ENCODE measurements at places on chromosomes 7 and 10. TPM values are rescaled to one million over a fixed set of nuclear protein-coding genes. Genes with fewer than 3 reads are reported as not detected.

The CCL26 gene
- not detected for total RNA-seq

- DNase-seq = peak; percentile 81
These were observed 11.8 kb downstream of the RASGEF1A start for GRCh38 chr10:43254881-43255633.

The SPDYE16 gene
- total RNA-seq = not detected

The GJD4 gene
- total RNA-seq = not detected

The UPK3BL1 gene
- total RNA-seq = 18.5 TPM

GRCh38 chr7:37497576-37497975 is 48.9 kb upstream of the ELMO1 start:
- DNase-seq = no peak

GRCh38 chr10:110502072-110502845 is 4.6 kb downstream of the DUSP5 start:
- no peak for DNase-seq

DNA sequence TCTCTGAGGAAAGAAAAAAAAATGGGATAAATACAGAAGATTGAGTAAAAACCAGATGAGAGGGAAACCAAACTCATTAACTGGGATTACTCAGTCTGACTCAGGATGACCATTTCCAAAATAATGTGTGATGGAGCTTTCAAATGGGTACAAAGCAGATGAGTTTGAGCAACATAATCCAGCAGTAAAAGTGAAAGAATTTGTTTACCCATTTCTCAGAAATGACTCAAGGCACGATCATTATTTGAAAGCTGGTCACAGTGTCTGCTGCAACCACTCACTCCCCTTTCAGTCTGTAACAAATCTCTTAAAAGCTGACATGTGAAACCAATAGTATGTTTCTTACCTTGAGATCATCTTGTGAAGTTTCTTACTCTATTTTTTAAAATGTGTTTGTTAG is 104.7 kb upstream of the KLF14 start:
- DNase-seq = no peak

The ATG9B gene
- total RNA-seq = 3.8 TPM

DNA sequence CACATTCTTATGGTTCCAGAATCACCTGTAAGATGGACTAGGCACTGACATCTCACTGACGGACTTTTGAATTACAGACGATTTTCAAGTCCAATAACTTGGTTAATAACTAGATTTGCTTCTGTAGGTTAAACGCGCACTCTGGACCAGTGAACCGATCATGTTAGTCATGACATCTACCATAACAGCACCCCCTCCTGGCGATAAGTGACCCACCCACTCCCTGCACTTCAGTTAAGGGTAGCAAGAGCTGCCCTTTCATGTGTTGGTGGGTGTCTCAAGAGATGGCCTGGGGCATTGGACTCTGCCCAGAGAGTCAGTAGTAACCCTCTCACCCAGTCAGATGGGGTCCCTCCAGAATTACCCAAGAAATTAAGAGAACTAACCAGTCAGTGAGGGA is 12.9 kb downstream of the GRM8 start:
- no peak for DNase-seq

The KNDC1 gene
- 0.77 TPM for total RNA-seq

DNA sequence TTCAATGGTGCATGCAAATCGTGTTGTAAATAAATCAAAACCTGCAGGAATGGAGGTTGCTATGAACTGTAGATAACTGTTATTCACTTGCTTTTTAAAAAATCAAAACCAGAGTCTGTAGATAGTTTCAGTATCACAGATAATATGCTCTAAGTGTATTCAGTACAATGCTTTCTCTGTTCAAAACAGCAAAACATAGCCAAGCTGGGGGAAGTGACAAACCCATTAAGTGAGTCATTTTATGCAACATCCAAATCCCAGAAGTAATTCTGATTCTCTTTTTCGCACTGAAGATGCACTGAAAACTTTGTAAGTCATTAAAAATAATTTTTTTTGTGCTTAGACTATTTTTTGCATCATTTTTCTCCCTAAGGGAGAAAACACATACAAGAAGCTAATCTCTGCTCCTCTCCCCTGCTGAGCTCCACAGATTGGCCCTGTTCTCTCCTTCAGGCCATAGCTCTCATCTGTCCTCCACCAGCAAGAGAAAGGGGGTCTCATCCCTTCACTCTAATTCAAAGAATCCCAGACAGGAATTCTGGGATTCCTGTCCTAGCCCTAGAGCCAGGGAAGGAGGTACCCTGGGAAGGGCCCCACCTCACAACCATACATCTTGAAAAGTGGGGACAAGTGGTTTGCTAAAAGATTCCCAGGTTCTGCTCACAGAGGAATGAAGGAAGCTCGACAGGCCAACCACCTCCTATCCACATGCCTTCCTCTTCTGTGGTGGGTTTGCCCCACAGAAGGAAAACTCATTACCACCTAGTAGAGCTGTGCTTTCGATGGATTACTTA is 4.9 kb downstream of the PRTFDC1 start:
- no peak for DNase-seq

The WNT16 gene
- total RNA-seq = 0.39 TPM

- no peak for DNase-seq
These were observed 24.1 kb upstream of the TRIM8 start for GRCh38 chr10:102620138-102620590.

The PAX2 gene
- total RNA-seq = not detected

The ATP5MK gene
- total RNA-seq = 157 TPM

- DNase-seq = no peak
These were observed 16.3 kb downstream of the BRI3 start for GRCh38 chr7:98297626-98298286.

DNA sequence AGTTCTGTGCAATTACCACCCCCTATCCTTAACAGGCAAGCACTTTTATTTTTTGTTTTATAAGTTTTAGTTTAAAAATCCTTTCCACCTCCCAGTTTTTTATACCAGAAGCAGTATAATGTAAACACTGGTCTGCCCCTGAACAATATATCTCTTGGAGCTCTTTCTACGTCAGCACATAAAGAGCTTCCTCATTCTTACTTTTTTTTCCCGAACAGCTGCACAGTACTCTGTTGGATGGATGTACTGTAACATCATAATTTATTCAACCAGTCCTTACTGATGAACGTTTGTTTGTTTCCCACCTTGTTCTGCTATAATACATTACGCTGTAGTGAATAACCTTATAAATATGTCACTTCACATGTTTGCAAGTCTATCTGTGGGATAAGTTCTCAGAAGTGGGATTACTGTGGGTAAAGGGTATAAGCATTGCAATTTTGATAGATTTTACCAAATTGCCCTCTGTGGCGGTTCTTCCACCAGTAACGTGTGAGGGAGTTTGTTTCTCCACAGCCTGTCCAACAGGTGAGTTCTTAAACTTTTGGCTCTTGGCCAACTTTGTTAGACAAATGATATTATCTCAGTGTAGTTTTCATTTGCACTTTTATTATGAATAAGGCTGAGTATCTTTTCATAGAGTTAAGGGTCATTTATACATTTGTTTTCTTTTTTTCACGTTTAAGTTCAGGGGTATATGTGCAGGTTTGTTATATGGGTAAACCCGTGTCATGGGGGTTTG is 32.8 kb downstream of the ADRA2A start:
- no peak for DNase-seq

GRCh38 chr7:9097565-9098060 is 664.2 kb downstream of the NXPH1 start:
- DNase-seq = no peak

The SLC16A9 gene
- 23.5 TPM for total RNA-seq

DNA sequence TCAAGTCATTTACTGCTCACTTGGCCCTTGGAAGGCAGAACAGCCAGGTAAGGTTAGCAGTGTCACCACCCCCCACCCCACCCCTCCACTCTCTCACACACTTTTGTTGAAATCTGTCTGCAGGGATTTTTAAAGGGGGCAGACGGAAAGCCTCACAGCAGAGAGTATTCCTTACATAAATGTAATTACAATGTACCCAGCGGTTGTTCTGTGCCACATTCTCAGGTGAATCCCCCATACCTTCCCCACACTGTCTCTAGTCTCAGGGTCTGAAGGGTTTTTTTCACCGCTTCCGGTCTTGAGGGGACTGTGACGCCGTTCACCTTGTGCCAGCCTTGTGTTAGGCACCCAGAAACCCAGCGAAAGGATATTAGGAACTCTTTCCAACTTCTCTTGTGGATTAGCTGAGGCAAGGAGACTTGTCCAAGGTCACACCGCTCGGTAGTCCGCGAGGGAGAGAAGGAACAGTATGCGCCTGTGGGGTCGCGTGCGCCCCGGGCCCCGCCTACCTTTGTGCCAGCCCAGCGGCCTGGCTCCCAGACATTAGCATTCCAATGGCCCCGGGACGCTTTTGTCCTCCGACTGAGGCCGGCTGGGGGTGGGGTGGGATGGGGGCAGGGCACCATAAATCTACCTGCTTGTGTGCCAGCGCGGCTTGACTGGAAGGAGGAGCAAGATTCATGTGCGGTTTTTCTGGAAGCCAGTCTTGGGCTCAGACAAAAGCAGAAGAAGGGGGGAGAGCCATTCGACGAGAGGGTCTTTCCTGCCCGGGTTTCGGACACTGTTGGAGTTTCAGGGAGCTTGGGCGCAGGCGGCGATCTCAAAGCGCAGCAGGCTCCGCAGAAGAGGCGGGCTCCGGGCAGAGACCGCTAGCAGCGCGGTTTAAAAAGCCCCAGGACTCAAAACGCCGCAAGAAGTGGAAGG is 4.5 kb downstream of the NEUROG3 start:
- no peak for DNase-seq

DNA sequence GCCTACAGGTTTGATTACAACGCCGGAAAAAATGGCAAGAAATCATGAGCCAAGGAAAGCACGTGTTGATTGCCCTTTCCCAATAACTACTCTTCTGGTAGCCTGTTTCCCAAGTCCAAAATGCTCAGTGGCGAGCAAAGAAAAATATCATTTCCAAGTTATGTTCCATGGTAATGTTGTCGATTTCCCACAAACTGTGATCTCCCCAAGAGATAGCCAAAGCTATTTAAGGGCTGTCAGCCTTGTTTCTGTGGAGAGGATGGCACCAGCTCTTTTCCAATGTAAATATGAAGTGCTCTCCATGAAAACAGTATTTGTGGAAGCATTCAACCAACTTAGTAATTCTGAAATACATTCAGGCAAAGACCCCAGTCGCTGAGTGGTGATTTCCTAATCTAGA is 232.5 kb upstream of the AOAH start:
- DNase-seq = no peak

- no peak for DNase-seq
These were observed 183.0 kb upstream of the CTBP2 start for GRCh38 chr10:125343118-125343925.

The GPR26 gene
- not detected for total RNA-seq

DNA sequence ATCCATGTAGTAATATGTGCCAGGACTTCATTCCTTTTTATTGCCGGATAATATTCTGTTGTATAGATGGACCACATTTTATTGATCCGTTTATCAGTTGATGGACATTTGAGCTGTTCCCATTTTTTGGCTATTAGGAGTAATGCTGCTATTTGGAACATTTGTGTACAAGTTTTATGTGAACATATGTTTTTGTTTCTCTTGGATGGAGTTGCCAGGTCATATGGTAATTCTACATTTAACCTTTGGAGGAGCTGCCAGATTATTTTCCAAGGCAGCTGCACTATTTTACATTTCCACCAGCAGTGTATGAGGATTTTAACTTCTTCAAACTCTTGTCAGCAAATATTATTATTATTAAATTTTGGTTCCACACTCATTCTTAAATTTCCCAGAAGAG is 59.2 kb downstream of the C10orf90 start:
- no peak for DNase-seq

The PON1 gene
- not detected for total RNA-seq

The DYDC2 gene
- total RNA-seq = not detected

DNA sequence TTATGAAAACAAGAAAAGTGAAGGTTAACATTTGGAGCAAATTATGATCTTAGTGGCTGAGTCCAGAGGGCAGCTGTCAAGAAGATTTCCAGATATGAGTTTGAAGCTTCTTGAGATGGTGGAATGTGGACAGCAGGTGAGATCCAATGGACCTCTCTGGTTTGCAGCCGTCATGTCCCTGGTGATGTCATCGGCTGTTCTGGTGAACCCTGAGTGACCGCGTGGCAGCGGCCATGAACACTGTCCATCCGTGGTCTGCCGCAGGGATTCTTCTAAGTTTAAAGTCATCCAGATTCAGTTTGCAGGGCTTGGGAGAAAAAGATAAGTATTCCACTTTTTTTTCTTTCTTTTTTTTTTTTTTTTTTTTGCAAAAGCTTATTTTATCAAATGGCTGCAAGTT is 15.8 kb upstream of the VIPR2 start:
- no peak for DNase-seq

The ZP3 gene
- 3.7 TPM for total RNA-seq

GRCh38 chr7:131011976-131012375 is 278.0 kb upstream of the KLF14 start:
- DNase-seq = no peak

The ITGB8 gene
- 1.0 TPM for total RNA-seq

All from spleen (tissue), 13 donors.